Transverse colon (tissue), 4 donors: ENCODE measurements at places on chromosomes 13 and 19.

- no peaks in the 10 kb centered on the region for H3K27me3 ChIP-seq
- H3K4me3 ChIP-seq: no peak overlapping the region
- H3K36me3 ChIP-seq: no peaks in the 10 kb centered on the region
- no peak for DNase-seq
- peak overlapping the region; percentile 90 for H3K27ac ChIP-seq
- peaks cover 75% of the 10 kb centered on the region for H3K4me1 ChIP-seq
Observed at GRCh38 chr19:33048806-33049676, 15.6 kb downstream of the RHPN2 start.

- no peak for DNase-seq
- H3K4me1 ChIP-seq: peaks cover 13% of the 10 kb centered on the region
- H3K27ac ChIP-seq: peak overlapping the region; percentile 35
- H3K36me3 ChIP-seq: no peaks in the 10 kb centered on the region
Observed at GRCh38 chr19:43636121-43636683, 3.4 kb downstream of the CADM4 start.

DNA sequence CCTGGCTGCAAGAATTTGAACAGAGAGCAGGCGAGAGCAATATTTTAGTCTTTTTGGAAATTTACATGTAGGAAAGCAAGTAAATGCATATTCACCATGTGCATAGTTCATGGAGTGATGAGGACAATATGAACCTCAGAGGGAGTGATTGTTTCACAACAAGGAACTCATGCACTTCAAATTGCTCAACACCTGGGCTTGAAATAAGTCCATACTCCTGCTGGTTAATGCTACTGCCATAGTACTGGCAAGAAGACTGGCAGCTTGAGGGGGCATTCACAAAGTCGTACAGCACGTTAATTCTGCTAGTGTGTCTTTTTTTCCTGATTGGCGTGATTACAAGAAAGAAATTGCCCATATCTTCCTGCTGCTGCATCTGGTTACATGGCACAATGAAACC is 267.6 kb downstream of the PCDH17 start:
- H3K27me3 ChIP-seq: no peaks in the 10 kb centered on the region
- H3K27ac ChIP-seq: no peak overlapping the region
- no peaks in the 10 kb centered on the region for H3K36me3 ChIP-seq
- no peak for DNase-seq
- H3K4me1 ChIP-seq: no peaks in the 10 kb centered on the region

GRCh38 chr19:18708452-18709231 is 25.2 kb downstream of the CRTC1 start:
- H3K27ac ChIP-seq: no peak overlapping the region
- DNase-seq: no peak
- H3K4me1 ChIP-seq: no peaks in the 10 kb centered on the region
- H3K36me3 ChIP-seq: no peaks in the 10 kb centered on the region
- no peak overlapping the region for H3K4me3 ChIP-seq
- no peaks in the 10 kb centered on the region for H3K27me3 ChIP-seq

DNA sequence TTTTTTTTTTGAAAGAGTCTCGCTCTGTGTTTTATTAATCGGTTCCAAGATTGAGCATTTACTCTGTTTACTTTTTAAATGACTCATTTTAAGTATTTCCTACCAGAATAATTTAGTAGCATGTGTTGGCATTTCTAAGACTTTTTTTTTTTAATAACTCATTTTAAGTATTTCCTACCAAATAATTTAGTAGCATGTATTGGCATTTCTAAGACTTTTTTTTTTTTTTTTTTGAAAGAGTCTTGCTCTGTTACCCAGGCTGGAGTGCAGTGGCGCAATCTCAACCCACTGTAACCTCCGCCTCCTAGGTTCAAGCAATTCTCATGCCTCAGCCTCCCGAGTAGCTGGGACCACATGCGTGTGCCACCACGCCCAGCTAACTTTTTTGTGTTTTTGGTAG is 13.1 kb downstream of the SETDB2 start:
- H3K36me3 ChIP-seq: peaks cover 17% of the 10 kb centered on the region
- no peak for DNase-seq
- no peaks in the 10 kb centered on the region for H3K4me1 ChIP-seq
- H3K27ac ChIP-seq: no peak overlapping the region
- H3K4me3 ChIP-seq: no peak overlapping the region

DNA sequence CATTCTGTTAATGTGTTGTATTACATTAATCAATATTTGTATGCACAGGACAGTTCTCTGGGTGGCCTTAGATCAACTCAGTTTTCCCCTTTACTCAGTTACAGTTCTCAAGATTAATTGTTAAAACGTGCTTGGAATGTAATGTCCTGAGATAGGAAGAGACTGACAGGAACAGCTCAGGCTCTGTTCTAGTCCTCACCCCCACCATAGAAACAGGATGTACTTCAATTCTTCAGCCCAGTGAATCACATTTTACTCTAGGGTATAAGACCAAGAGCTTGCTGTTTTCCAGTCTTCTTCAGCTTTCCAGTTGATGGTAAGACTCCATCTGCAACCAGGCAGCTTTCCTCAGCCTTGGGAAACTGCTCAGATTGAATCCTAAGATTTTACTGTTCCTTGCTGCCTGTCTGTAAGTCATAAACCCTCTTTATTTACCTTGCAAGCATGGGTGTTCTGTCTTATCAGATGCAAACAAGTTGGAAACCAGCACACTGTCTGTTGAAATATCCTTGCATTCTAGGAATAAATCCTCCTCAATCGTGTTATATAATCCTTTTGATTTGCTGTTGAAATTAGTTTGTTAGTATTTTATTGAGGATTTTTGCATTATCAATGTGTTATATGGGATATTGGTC is 836.9 kb upstream of the PCDH9 start:
- H3K36me3 ChIP-seq: no peaks in the 10 kb centered on the region
- H3K27me3 ChIP-seq: no peaks in the 10 kb centered on the region
- no peak overlapping the region for H3K27ac ChIP-seq
- H3K4me1 ChIP-seq: peaks cover 6% of the 10 kb centered on the region
- no peak for DNase-seq

DNA sequence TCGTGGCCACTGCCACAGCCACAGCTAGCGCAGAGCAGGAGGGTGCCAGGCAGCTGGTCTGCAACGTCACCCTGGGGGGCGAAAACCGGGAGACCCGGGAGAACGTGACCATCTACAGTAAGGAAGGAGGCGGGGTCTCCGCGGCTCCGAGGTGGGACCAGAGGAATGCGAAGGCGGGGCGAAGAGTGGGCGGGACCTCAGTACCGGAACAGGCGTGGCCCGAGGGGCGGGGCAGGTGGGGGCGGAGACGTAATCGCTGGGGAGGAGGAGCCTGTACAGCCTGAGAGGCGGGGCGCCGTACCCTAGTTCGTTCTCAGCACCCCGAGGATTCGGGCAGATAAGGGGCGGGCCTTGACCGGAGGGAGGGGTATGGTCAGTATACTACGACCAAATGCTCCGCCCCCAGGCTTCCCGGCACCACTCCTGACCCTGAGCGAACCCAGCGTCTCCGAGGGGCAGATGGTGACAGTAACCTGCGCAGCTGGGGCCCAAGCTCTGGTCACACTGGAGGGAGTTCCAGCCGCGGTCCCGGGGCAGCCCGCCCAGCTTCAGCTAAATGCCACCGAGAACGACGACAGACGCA is 2.5 kb downstream of the ICAM5 start:
- peaks cover 47% of the 10 kb centered on the region for H3K4me1 ChIP-seq
- no peaks in the 10 kb centered on the region for H3K36me3 ChIP-seq

GRCh38 chr13:29520671-29521070 is 74.8 kb downstream of the SLC7A1 start:
- H3K36me3 ChIP-seq: peaks cover 9% of the 10 kb centered on the region
- H3K27me3 ChIP-seq: no peaks in the 10 kb centered on the region

GRCh38 chr19:15212711-15213110 is 11.9 kb upstream of the NOTCH3 start:
- H3K4me3 ChIP-seq: no peak overlapping the region
- H3K36me3 ChIP-seq: no peaks in the 10 kb centered on the region
- no peaks in the 10 kb centered on the region for H3K27me3 ChIP-seq
- no peak overlapping the region for H3K27ac ChIP-seq
- no peaks in the 10 kb centered on the region for H3K4me1 ChIP-seq
- no peak for DNase-seq

DNA sequence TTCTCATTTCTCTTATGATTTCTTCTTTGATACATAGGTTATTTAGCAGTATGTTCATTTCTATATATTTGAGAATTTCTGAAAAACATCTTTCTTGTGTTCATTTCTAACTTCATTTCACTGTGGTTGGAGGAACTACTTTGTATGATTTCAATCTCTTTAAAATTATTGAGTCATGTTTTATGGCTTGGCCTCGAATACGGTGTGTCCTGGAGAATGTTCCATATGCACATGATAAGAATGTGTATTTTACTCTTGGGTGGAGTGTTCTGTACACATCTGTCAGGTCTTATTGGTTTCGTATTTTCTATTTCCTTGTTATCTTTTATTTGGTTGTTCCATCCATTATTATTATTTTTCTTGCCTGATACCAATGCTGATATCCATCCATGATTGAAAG is 22.9 kb downstream of the DNM2 start:
- peaks cover 98% of the 10 kb centered on the region for H3K4me1 ChIP-seq
- peaks cover under 1% of the 10 kb centered on the region for H3K36me3 ChIP-seq
- no peaks in the 10 kb centered on the region for H3K27me3 ChIP-seq
- H3K4me3 ChIP-seq: no peak overlapping the region
- no peak for DNase-seq

DNA sequence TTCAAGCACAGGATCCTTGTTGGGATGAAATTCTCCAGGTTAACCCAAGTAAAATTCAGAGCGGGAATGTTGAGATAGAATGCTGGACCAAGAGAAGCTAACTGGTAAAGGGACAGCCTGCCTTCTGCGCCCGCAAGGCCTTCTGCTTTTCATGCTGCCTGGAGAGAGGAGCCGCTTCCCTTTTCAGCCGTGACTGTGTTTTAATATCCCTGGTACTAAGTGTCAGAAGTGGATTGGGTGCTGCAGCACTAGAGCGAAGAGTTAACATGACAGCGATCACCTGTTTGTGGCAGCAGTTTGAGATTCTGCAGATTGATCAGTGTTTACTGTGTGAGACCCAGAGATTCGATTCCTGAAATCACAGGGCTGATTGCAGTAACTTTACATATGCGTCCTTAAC is 197.4 kb upstream of the ZNF536 start:
- H3K4me1 ChIP-seq: peaks cover 4% of the 10 kb centered on the region
- H3K27me3 ChIP-seq: no peaks in the 10 kb centered on the region
- H3K27ac ChIP-seq: no peak overlapping the region
- H3K4me3 ChIP-seq: no peak overlapping the region
- H3K36me3 ChIP-seq: no peaks in the 10 kb centered on the region

- H3K36me3 ChIP-seq: no peaks in the 10 kb centered on the region
- no peaks in the 10 kb centered on the region for H3K27me3 ChIP-seq
- H3K4me3 ChIP-seq: no peak overlapping the region
- H3K4me1 ChIP-seq: peaks cover 5% of the 10 kb centered on the region
- DNase-seq: no peak
Observed at GRCh38 chr13:33524086-33524485, 238.5 kb upstream of the STARD13 start.

DNA sequence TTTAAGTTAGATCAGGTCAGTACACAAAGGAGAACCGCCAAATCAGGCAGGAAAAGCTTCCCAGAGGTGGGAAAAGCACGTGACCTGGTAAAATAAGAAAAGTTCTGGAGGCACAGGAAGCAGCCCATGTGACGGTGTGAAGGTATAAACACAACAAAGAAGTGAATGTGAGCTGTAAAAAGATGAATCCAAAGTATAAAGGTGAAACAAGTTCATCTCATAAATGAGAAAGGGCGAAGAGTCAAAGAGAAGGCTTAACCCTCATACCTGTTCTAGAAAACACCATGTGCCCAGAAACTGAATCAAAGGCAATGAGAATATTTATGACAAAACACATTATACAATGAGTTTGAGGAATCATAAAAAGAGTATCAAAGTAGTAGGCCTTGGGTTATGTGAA is 47.0 kb downstream of the USP12 start:
- H3K36me3 ChIP-seq: no peaks in the 10 kb centered on the region
- no peak overlapping the region for H3K4me3 ChIP-seq
- H3K4me1 ChIP-seq: peaks cover 11% of the 10 kb centered on the region
- H3K27ac ChIP-seq: peak overlapping the region; percentile 28
- H3K27me3 ChIP-seq: no peaks in the 10 kb centered on the region

DNA sequence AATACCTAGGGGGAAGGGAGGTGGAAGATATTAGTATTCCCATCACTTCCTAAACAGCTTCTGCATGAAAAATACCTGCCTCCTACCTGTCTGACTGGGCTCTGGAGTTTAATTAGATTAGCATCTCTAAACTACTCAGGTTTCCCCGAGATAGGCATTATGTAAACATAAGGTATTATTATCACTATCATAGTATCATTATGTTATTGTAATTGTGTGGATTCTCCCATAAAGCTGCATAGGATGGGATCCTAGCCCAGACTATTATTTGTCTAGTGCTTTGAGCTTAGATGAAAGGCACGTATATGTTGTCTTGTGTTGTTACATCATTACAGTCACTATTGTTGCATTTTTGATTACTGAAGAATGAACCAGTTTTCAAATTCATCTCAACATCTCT is 115.2 kb upstream of the SOX21 start:
- H3K27ac ChIP-seq: no peak overlapping the region
- H3K4me3 ChIP-seq: no peak overlapping the region
- H3K4me1 ChIP-seq: no peaks in the 10 kb centered on the region
- no peaks in the 10 kb centered on the region for H3K36me3 ChIP-seq
- no peak for DNase-seq
- H3K27me3 ChIP-seq: no peaks in the 10 kb centered on the region

DNA sequence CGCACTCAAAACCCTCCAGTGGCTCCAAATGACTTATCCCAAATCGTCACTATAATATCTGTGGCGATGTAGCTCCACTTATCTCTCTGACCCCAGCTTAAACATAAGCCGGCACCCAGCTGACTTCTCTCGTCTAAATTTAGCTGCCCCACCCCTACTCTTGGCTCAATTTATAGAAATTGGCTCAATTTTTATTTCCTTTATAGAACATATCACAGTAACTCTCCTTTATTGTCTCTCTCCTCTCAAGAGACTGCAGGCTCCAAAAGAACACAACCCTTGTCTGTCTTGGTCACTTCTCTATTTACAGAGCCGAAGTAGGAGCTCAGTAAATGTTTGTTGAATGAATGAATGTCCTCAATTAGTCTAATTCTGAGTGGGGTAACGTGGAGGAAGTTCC is 805 bp downstream of the ZNF784 start:
- no peak overlapping the region for H3K27ac ChIP-seq
- DNase-seq: no peak
- H3K36me3 ChIP-seq: peaks cover 3% of the 10 kb centered on the region
- H3K27me3 ChIP-seq: no peaks in the 10 kb centered on the region
